WERI-Rb-1 (cell line): ENCODE measurements at places on chromosomes 4 and X.

GRCh38 chrX:153365670-153366069 is 31.7 kb downstream of the ZNF275 start:
- no peak for DNase-seq

- DNase-seq: no peak
These were observed 48.4 kb upstream of the SPANXN4 start for GRCh38 chrX:142977128-142977914.

GRCh38 chr4:183097231-183098018 is 1.6 kb upstream of the WWC2 start:
- DNase-seq: no peak

GRCh38 chrX:109967156-109967555 is 35.8 kb upstream of the TMEM164 start:
- no peak for DNase-seq

GRCh38 chrX:10519761-10520160 is 100.6 kb downstream of the MID1 start:
- no peak for DNase-seq

GRCh38 chrX:35507701-35508100 is 290.4 kb upstream of the MAGEB16 start:
- no peak for DNase-seq

GRCh38 chrX:107025545-107025944 is 25.5 kb upstream of the MORC4 start:
- no peak for DNase-seq

- no peak for DNase-seq
These were observed 234.1 kb downstream of the CPE start for GRCh38 chr4:165612936-165613335.

GRCh38 chrX:133440797-133441163 is 25.5 kb upstream of the GPC4 start:
- no peak for DNase-seq

- no peak for DNase-seq
These were observed 44.5 kb downstream of the STPG2 start for GRCh38 chr4:98098764-98099163.

- no peak for DNase-seq
These were observed 22.0 kb downstream of the C4orf54 start for GRCh38 chr4:99635601-99636000.

DNA sequence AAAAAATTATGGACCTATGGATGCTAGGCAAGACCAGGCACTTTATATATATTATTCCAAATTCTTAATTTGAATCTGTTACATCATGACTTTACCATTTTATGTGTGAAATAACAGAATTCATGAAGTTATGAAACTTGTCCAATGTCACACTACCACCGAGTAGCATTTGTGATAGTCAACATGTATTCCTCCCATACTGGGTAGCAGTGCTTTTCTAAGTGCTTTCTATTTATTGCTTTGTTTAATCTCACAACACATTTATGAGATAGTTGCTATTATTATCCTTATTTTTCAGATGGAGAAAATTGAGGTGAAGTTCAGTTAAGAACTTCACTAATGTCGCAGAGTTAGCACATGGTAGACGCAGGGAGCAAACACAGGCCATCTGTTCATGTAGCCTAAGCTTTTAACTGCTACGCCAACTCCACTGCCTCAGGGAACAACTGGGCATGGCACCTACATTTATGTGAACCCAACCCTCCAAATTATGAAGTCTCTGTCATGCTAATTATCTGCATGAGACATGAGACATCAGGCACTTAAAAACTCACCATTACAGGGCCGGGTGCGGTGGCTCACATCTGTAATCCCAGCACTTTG is 20.8 kb downstream of the GUCY1A1 start:
- DNase-seq: no peak

DNA sequence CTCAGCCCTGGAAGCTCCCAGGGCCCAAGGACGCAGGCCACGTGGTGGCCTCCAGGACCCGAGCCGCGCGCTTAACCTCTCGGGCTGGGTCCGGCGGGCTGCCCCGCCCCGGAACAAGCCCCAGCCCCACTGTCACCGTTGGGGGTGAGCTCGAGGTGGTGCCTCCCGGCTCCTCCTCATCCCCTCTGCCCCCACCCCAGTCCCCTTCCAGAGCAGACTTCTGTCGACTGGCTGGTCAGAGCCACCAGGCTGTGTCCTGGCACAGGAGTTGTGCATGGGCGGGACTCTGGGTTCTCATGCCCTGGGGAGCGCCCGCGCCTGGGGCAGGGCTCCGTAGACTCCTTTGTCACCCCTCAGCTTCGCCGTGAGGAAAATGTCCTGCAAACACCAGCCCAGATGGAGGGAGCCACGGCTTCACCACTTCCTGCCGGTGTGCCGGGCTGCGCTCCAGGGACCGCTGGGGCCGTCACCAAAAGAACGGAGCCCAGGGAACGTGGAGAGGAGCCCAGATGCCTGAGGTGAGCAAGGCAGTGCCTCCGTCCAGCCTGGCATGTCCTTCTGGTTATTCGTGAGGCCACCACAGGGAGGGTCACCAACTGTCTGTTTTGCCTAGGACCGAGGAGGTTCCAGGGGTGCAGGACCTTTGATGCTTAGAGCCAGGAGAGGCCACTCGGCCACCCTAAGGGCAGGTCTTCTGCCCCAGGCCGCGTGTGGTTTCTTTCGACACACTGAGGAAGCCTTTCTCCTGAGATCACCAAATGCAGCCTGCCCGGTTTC is 7.1 kb upstream of the RGS12 start:
- DNase-seq: no peak

DNA sequence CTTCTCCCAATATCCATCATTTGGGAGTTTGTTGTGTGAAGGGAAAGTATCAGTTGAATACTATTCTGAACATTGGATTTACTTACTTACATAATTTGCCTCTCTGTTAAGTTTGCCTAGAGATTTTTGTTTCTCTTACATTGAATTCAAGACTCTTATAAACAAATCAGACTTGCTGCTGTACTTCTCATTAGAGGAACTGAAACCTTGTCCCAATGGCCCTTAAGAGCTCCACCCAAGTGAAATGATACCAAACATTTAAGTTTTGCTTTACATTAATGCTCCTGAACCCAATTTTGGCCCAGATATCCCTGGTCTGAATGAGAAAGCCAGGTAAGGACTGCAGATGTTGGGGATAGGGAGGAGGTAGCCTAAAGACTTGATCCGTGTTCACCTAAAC is 32.0 kb downstream of the HAND2 start:
- no peak for DNase-seq

- no peak for DNase-seq
These were observed 196.2 kb upstream of the TENT5D start for GRCh38 chrX:80223982-80224579.

GRCh38 chrX:38006291-38006690 is at the start of gene SYTL5:
Gene SYTL5 (plus strand): TSS chrX:38006553. CDS start chrX:38033890, 27,337 bp downstream.
- no peak for DNase-seq

DNA sequence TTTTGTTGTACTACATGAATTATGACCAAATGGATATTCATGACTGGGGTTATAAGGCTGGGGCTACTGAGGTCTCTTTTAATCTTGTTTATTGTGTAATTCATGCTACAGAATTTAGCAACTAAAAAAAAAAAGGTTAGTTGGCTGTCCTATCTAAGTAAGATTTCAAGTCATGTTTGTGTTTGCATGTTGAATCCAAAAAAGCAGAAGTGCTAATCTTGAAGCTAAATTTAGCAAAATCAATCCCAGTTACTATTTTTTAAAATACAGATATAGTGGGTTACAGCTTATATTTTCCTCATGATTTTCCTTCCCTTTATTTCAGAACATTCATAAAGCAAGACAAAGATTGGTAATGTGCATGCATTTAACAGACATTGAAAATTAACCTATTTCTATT is 19.4 kb downstream of the MTMR1 start:
- DNase-seq: no peak

- DNase-seq: no peak
These were observed 93.0 kb upstream of the ANK2 start for GRCh38 chr4:112956484-112956896.

GRCh38 chr4:57303012-57303751 is 193.0 kb upstream of the IGFBP7 start:
- DNase-seq: peak; percentile 35

DNA sequence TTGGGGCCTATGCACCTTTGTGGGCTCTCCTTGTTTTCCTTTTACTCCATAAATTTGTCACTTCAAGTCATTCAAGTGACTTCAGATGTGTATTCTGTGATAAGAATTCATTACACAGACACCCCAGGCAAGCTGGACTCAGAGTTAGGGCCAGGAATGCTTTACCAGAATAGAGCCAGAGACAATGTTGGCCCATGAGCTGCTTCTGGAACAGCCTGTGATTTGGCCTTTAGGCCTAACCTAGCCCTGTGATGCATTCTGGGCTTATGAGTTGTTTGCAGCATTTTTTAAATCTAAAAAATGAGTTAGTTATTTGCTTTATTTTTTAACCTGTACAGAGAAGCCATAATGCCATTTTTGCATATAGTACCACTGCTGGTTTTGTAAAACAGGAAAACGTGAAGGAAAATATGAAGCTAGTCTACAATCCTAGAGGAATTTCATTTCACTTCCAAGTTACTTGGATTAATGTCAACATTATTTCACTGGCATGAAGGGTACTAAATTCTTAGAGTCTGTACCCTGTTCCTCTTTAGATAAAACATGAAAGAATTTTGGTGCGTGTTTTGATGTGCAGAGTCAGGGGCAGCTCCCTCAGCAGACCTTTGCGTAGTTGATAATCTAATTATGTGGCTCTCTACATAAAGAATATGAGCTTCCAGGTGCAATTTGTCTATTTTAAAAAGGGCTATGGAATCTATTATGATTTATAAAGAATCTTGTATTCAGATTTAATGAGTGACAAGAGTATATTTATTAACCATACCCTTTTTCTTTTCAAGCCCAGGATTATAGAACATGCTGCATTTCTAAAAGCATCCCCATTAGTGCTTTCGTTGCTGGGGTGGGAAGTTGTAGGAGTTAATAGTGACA is 84.7 kb downstream of the ARHGAP10 start:
- no peak for DNase-seq

- no peak for DNase-seq
These were observed 139.8 kb upstream of the KIT start for GRCh38 chr4:54517781-54518444.

- no peak for DNase-seq
These were observed 40.3 kb downstream of the AMMECR1 start for GRCh38 chrX:110277609-110278008.

- DNase-seq: peak; percentile 68
These were observed 25.8 kb upstream of the PSAPL1 start for GRCh38 chr4:7460566-7460965.

- DNase-seq: no peak
These were observed 1039.7 kb downstream of the RAPGEF2 start for GRCh38 chr4:160142579-160142978.

DNA sequence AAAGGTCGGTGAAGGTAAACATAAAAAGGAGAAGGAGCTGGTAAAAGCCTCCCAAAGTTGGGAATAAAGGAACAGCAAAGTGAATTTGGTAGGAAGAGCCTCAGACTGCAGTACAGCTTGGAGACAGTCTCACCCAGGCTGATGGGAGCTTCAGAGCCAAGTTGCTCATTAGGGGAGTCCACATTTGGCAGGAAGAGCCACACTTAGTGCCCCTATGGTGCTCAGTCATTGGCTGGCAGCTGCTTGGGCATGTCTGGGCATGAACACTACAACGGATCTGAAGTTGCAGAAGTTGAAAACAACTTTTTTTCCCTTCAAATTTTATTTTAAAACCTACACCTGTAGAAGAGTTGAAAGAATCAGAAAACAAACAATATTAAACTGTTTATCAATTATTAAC is 2497.3 kb downstream of the ARAP2 start:
- DNase-seq: no peak

GRCh38 chr4:107380190-107380589 is 339.8 kb downstream of the PAPSS1 start:
- DNase-seq: no peak

GRCh38 chrX:15874672-15875071 is 20.1 kb upstream of the AP1S2 start:
- no peak for DNase-seq

DNA sequence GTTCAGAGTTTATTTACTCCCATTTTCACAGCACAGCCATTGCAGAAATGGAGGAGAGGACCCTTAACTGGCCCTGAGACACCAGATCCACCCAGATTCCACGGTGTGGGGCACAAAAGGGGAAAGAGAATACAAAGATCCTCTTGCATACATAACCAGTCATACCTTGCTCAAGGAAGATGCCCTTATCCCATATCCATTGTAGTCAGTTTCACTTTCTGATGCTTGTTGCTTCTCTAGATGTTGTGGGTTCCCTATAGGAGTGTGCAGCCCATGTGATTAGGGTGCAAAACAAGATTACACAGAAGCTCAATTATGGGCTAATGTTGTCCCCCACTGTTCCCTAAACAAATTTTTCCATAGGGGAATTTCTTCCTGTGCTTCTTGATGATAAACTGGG is 1309.0 kb upstream of the PABPC4L start:
- DNase-seq: no peak

- DNase-seq: no peak
These were observed 126.4 kb downstream of the BTC start for GRCh38 chr4:74667944-74668343.

DNA sequence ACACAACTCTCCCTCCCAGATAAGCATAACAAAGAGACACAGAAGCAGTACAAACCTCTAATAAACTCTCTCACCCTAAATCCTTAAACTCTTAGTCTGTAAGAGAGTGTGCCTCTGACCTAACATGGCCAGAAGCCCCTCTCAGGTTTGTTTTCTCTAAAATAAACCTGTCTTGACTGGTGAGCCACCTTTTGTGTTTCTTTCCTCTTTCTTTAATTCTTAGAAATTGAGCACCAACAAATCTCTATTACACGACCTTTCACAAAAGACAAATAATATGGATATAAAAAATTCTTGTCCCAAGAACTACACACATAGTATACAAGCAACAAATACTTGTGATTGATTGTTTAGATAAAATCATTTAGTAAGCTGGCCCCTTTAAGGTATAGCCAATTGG is 573.7 kb downstream of the EPHA5 start:
- DNase-seq: no peak

DNA sequence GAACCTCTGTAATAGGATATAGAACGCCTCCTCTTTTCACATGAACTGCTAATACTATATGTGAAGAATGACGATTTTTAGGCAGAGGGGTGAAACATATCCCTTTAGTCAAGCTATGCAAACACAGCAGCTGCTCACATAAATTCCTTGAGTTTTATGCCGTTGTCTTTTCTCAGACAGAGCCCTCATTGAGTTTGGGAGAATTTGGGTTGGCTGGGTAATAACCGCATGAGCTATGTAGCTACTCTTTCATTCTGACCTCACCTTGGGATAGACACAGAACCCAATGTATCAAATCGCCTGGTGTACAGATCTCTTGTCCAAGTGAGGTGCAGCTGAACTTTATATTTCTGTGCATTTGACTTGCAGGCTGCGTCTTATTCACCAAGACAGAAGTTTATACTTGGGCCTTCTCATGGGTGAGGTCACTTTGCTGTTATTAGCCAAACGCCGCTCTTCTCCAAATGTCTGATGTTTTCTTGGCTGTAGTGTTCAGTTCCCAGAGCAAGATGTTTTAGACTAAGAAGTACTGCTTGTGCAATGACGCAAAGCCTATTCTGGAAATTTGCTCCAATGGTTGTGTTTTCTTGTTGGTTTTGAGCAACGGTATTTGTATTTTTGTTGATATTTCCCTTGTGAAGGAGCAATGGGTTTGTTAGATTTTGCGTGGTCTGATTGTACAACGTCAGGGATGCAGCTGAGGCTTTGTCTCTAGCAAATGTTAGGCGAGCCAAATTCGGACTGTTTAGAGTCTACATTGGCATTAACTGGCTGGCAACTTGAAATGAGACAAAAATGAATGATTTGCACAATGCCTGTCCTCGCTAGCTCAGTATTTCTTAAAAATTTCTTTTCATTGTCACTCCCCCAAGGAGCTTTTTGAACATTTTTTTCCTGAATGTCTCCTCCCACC is 11.2 kb upstream of the SPARCL1 start:
- DNase-seq: no peak
